ENCODE measurements at places on chromosomes 12 and 14.
A peak's percentile ranks its signal among the peaks of the same experiment; 100 is the strongest.

DNA sequence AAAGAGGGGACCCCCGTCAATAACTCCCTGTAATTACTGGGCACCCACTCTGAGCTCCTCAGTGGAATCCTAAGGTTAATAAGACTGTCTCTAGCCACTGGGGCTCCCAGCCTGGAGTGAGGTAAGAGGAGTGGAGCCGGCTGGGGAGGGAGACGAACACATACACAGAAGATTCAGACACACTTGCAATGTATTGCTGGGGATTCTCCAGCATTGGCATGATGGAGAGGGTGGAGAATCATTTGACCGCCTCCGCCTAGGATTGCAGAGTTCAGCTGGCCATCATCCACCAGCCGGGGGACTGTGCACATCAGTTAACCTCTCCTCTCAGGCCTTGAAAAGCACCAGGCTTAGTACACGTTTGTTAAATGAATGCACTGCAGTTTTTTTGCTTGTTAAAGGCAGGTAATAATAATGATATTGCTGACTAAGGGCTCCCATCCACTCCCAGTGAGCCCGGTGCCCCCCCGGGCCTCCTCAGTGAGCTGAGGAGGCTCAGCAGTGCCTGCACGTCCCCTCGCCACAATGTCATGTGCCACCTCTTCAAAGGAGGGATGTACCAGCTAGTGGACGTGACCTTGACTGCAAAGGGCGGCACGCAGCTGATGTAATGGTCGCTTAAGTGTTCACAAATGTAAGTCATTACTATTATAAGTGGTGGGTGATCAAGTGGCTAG is 20.3 kb upstream of the FAIM2 start:
- DNase-seq = no peak

GRCh38 chr14:62301911-62302310 is 539.7 kb downstream of the SNAPC1 start:
- DNase-seq = no peak

- DNase-seq = no peak
These were observed 757 bp downstream of the ZC3H10 start for GRCh38 chr12:56118688-56119357.

- DNase-seq = no peak
These were observed 25.9 kb upstream of the NID2 start for GRCh38 chr14:52094546-52095271.

DNA sequence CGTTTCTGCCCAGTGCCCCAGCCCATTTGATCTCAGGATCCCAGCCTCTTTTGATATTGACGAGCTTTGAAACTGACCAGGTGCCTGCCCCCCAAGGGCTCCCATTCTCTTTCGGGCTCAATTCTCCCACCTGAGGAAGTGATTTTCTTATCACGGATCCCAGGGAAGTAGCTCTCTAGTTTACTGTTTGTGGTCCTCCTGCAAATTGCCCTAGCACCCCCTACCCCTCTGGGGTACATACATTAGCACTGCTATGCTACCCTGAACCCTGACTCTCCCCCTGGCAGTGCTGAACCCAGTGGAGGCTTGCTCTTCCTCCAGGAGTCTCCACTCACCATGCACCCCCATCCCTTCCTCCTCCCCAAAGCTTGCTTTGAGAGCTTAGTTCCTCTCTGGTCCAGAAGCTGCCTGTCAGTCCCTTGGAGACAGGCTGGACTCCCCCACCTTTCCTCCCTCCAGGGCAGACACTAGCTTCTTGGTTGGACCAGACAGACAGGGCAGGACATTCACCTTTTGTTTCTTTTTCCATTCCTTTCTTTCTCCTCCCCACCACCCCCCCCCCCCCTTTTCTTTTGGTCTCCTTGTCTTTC is 4.4 kb upstream of the TBX3 start:
- no peak for DNase-seq

- DNase-seq = no peak
These were observed 155.2 kb upstream of the AVPR1A start for GRCh38 chr12:63305901-63306875.

- no peak for DNase-seq
These were observed 142.5 kb downstream of the SYNE2 start for GRCh38 chr14:63995285-63995684.

- DNase-seq = no peak
These were observed 24.0 kb upstream of the IRF2BPL start for GRCh38 chr14:77052281-77053044.

DNA sequence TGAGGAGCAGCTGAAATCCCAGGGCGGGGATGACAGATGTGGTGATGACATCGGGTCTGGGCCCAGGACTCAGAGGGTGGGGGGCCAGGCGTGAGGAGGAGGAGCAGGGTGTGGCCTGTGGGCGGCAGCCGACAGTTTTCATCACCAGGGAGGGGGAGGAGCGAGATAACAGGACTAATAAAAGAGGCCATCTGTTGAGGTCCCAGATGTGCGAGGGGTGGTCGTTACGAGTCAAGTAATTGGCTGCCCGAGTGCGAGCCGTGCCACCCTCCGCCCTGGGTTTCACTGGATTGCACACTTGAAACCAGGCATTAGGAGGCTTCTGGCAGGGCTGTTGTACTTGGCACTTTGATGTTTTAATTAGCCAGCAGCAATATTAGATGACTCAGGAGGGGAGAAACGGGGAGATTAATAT is 67.2 kb downstream of the NOS1 start:
- no peak for DNase-seq

DNA sequence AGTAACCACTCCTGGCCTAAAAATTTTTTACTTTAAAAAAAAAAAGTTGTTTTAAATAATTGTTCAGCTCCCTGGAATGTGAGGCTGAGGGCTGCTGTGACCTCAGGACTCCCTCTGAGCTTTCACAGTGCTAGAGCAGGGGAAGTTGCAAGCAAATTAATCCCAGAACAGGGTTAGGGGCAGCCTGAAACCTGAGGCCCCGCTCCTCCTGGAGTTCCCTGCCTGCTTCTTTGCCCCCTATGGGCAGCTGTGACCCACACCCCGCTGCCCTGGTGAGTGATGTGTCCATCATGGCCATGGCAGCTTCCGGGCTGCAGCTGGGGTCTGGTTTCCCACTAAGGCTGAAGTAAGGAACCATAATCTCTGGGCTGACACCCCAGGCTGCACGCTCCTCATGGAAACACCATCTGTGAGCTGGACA is 9.5 kb downstream of the RITA1 start:
- no peak for DNase-seq

DNA sequence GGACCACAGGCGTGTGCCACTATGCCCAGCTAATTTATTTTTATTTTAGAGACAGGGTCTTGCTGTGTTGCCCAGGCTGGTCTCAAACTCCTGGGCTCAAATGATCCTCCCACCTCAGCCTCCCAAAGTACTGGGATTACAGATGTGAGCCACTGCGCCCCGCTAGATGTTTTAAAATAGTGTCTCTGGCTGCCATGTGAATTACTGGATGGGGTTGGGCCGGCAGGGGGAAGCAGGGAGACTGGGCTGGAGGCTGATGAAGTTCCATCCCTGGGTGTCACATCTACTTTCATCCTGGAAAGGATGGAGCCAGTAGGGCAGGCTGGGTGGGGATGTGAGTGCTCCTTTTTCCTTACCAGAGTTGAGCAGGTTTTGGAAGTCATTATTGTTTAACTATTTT is 46.1 kb downstream of the DNAH10 start:
- DNase-seq = no peak

GRCh38 chr14:68345738-68346137 is 447.1 kb downstream of the ZFP36L1 start:
- DNase-seq = no peak

DNA sequence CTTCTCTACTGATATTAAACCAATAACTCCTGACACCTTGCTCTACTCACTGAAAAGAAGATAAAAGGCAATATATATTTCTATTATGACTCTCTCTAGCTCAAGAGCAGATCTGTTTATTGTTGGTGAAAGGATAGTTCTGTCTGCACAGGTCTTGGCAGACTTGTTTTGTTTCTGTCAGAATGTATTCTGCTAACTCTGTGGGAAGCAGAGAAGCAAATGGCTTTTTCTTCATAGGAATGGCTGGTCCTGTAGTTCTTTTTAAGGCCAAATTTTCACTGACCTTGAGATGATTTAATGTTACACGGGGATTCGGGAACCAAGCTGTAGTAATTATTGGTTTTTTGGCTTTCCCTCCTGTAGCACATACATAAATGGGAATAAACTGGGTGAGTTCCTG is 512.1 kb downstream of the DIO2 start:
- DNase-seq = no peak

- DNase-seq = no peak
These were observed 8.5 kb upstream of the AMN1 start for GRCh38 chr12:31737345-31737744.

DNA sequence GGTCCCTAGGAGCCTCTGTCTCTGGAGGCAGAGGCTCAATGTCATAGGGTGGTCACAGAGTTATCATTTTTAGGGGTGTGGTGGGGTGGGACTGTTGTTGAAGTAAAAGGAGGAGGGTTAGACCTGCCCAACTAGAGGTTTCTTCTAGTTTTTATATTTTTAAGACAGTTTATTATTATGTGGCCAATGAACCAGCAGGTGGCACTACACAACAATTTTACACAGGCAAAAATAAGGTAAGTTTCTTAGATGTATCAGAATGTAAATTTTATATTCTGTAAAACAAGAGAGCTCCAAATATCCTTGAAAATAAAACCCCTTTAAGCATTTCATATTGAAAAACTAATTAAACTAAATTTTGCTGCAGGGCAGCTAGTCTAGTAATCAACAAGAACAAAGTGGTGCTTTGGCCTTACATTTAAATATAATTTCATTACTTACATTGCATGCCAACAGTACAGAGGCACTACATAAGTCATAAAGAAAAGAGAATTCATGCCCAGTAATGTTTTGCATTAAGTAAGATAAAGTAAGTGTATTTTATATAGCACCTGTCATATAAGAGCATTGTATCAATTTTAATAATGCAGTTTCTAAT is 22.2 kb upstream of the OVCH1 start:
- DNase-seq = no peak

GRCh38 chr12:96883571-96883970 is 23.5 kb upstream of the NEDD1 start:
- DNase-seq = no peak

GRCh38 chr12:26832822-26833742 is at the start of gene ITPR2:
Gene ITPR2 (minus strand): TSS chr12:26833194. CDS start chr12:26832781, 413 bp downstream.
- peak; percentile 62 for DNase-seq

- DNase-seq = no peak
These were observed 9.1 kb downstream of the RAB2B start for GRCh38 chr14:21467616-21468015.

- DNase-seq = no peak
These were observed 344 bp downstream of the LPAR5 start for GRCh38 chr12:6635375-6635855.

DNA sequence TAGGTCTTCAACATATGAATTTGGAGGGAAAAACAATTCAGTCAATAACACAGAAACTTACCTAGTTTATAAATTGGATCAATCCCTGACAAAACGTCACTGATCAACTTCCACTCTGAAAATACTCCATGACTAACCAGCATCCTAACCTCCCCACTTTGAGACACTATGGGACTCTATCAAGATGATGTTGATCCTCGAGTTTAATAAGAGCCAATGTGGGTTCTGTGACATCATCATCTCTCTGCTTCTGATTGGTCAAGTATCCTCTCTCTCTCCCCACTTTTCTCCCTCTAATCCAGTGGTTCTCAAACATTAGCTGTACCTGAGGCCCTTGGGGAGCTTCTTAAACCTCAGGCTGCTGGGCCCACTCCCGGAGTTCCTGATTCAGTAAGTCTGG is at the start of gene SMCO2:
SMCO2 (plus strand) TSS at position 301 of the 400 bp plus-strand sequence. CDS start 23,896 bp downstream, outside the sequence.
- DNase-seq = no peak

- DNase-seq = peak; percentile 56
These were observed 55.4 kb upstream of the MED13L start for GRCh38 chr12:116332705-116333380.

DNA sequence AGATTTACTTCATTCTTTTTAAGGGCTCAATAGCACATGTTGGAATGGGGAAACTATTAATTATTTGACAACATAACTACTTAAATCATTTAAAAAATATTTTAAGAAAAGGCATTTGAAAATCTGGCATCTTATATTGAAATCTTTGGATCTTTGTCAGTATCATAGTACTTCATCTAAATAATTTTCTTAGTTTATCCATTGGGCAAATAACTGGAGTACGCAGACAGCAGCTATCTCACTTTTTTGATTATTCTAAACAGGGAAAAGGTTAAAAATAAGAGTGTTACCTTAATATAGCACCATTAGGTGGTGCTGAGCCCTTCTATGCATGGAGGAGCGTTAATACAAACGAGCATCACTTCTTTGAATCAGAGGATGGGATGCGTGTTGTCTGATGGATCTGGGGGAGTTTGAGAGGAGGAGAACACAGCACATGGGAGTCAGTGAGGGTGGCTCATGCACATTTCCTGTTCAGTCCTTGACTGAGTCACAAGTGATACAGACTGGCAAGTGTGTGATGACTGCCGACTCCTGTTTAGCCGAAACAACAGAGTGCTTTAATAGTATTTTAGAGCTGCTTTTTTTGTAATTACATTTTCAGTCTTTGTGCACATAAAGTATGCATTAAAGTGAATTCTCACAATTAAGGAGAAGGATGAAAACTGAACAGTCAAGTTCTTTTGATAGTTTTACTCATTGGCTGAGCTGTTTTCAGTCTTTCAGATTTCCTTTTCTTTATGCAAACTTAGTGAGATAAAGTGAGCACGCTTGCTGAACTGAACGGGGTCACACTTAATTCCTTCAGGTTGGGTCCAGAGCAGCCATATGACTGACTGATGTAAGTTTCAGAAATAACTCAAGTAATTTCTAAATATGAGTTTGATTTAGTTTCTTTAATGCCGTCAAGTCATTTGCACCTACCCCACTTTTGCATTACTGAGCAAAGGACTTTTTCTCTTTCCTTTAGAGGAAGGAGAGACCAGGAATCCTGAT is 92.7 kb downstream of the DIP2B start:
- DNase-seq = no peak

GRCh38 chr14:96380735-96381134 is 11.2 kb upstream of the AK7 start:
- no peak for DNase-seq

GRCh38 chr14:92932448-92933395 is 9.8 kb downstream of the CHGA start:
- no peak for DNase-seq

GRCh38 chr12:66217342-66217917 is 28.4 kb downstream of the IRAK3 start:
- DNase-seq = no peak
